ENCODE measurements at places on chromosomes 4 and X.

DNA sequence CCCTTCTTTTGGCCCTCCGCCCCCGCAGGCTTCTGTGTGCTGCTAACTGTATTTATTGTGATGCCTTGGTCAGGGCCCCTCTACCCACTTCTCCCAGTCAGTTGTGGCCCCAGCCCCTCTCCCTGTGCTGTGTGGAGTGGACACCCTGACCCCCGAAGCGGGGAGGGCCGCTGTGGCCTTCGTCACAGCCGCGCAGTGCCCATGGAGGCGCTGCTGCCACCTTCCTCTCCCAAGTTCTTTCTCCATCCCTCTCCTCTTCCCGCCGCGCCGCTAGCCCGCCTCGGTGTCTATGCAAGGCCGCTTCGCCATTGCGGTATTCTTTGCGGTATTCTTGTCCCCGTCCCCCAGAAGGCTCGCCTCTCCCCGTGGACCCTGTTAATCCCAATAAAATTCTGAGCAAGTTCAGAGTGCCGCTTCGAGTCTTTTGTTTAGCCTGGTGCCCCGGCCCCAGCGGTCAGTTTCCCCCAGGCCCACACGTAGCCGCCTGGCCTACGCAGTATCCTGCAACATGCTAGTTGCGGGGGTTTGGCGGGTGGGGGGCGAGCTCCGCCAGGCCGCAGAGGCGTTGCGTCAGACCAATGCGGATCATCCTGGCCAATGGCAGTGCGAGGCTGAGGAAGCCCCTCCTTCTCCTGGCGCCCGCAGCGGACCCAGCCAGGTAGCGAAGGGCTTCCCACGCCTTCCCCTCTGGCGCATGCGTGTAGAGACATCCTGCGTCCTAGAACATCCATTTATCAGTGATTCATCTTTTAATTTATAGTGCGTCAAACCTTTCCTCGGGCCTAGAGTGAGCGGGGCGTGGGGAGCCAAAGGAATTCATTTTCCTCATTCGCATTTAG, 5.6 kb upstream of the KANTR start:
- DNase-seq: peak; percentile 86

DNA sequence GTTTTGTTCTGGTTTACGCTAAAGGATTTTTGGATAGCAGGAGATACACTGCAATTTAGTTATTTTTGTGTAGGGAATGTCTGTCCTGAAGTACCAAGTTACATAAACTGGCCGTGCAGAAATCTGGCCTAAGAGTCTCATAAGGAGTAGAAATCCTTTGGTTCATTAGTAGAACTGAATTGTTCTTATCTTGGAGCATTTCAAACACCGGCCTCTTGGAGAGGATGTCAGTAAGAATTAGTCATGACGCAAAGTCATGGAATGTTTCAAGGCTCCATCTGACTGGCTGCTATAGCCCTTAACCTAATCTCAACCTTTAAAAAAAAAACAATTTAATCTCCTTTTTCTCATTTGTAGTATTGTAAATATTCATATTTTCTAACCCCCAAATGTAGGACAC, 15.2 kb downstream of the PDLIM3 start:
- DNase-seq: no peak

DNA sequence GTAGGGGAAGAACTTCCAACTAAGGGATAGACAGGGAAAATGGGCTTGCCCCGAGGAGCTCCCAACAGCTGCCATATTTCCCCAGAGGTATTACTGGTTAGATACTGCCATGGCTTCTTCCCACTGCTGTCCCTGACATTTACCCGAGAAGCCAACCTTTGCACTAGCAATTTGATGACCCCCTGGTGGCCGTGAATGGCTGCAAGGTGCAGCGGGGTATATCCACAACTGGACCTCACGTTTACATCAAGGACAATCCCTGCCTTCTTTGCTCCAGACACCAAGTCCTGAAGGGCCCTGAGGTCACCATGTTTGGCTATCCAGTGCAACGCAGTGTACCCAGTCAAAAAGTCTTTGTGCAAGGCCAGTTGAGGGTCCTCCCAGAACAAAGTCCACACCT, 2.3 kb downstream of the SOWAHB start:
- DNase-seq: no peak

DNA sequence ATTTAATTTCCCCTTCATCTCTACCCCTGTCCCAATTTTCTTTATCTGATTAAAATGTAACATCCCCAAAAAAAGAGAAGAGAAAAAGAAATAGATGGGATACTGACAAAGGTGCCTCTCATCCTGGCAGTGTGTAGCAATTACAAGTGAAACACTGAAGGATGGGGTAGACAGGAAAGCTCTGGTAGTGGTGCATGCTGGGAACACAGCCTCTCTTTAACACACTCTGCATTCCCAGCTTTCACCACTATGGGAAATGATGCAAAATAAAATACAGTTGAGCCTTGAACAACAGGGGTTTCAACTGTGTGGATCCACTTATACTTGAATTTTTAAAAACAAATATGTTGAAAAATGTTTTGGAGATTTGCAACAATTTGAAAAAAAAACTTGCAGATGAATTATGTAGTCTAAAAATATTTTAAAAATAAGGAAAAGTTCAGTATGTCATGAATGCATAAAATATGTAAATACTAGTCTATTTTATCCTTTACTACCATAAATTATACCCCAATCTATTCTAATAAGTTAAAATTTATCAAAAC, 239.2 kb upstream of the DDX53 start:
- DNase-seq: no peak

GRCh38 chrX:134688839-134689238, 30.6 kb upstream of the PLAC1 start:
- DNase-seq: no peak

DNA sequence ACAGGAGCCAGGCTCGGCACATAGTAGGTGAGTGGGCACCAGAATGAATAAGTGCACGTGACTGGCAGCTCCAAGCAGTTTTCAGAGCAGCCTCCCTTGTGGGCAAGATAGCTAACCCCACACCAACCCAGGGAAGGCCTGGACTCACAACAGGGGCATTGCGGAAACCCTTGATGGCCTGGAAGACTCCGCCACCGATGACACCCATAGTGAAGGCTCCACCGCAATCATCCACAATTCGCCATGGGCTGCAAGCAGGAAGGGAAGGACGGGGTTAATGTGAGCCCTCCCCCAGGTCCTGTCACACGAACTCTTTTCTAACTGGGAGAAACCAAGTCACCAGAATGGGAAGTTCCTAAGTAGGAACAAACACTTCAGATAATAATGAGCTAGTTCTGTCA, 957 bp downstream of the TIMM17B start:
- no peak for DNase-seq

GRCh38 chr4:78962597-78963115, 23.4 kb upstream of the PAQR3 start:
- no peak for DNase-seq

DNA sequence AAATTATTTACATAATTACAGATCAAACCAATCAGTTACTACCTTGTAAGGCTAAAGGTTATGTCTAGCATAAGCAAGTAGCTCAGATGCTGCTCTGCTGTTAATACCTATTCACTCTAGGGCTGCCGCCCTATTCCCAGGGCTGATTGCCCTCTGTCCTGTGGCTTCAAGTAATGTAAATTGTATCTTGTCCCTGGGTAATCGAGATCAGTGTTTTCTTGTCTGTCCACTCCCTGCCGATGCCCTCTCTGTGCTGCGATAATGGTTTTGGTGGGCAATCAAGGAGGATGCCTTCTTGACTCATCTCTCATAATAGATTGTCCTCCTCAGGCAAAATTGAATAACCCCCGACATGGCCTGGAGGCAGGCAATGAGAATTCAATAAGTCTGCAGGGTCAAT, 641.0 kb upstream of the PITX2 start:
- DNase-seq: no peak

GRCh38 chrX:40004921-40005291, 92.9 kb downstream of the BCOR start:
- DNase-seq: no peak

- DNase-seq: no peak
Observed at GRCh38 chr4:87939978-87940690, 35.4 kb upstream of the SPP1 start.

- DNase-seq: no peak
Observed at GRCh38 chrX:16464369-16464768, 185.6 kb upstream of the S100G start.

DNA sequence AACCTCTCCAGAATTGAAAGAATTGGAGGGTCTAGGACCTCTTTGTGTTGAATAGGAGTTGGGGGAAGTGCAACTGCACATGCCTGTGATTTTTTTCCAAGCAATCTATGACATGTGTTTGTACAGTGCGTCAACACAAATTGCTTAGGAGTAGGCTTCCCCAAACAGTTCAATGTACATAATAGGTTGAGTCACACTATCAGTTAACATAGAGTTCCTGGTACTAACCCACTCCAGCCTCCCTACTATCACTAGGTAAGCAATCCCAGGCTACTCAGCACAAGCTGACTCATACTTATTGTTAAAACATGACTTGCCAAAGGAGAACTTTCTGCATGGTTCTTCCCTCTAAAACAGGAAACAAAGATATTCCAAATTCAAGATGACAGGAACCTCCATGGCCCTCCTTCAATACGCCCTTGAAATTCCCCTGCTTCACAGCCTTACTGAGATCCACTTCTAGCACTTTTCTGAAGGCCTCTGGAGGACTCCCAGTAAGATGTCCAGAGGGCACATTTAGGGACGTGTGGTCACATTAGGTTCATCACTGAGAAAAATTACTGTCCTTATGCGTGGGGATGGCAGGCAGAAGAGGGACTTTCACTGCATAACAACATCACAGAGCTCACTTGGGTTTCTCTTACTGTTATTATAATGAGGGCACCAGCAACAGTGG, 8.4 kb upstream of the VSIG1 start:
- no peak for DNase-seq

- no peak for DNase-seq
Observed at GRCh38 chr4:152309418-152309817, 226.5 kb downstream of the FBXW7 start.

DNA sequence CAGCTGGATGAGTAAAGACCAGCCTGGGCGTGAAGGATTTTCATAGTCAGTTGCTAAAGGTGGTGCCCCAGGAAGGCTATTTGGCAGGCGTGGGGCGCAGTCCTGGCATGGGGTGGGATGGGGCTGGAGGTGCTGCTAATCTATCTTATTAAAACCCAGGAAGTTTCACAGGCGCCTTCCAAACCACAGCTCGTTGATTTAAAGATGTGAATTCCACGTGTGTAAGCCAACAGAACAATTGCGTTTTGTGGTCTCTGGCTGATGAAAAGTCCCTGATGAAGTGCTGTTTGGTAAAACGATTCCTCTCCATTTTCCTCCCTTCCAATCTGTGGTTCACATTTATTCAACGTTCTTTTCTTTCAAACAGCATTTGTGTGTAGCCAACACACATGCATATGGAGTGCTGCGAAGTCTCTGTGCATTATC, 105.0 kb downstream of the TBL1X start:
- DNase-seq: no peak

DNA sequence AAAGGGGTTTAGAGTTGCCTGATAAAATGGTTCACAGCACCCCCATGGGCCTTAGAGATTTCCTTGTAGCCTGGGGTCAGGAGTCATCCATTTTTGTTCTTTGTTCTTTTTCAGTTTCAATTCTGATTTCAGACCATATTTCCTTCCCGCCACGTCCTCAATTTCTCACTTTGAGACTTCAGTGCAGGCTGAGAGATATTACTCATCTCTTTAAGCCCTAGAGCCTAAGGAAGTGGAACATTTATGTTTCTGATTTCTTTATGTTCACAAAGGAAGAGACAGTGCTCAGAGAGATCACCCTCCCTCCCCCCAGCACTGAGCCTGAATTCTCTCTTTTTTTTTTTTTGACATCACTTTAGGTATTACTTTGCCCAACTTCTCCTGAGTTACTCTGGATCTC, 56.3 kb downstream of the MSN start:
- DNase-seq: peak; percentile 50

Measured in CD4-positive, alpha-beta T cell treated with Interleukin-2 at 100 ng/mL for 4 hours (primary cell).